ENCODE measurements at places on chromosomes 7 and 10. TPM values are rescaled to one million over a fixed set of nuclear protein-coding genes. Genes with fewer than 3 reads are reported as not detected.

CALHM3 gene
- total RNA-seq, result not detected

CFAP70 gene
- total RNA-seq, result 0.44 TPM

GNA12 gene
- 44.1 TPM for total RNA-seq

CRYGN gene
- total RNA-seq, result not detected

SCIN gene
- 3.6 TPM for total RNA-seq

ASB10 gene
- total RNA-seq, result not detected

WDR11 gene
- total RNA-seq, result 72.7 TPM

POLR2J gene
- total RNA-seq, result 25.2 TPM

PSMC2 gene
- total RNA-seq, result 225 TPM

OR2A42 gene
- not detected for total RNA-seq

PARD3 gene
- 52.0 TPM for total RNA-seq

LIPN gene
- total RNA-seq, result not detected

RTKN2 gene
- 7.2 TPM for total RNA-seq

RARRES2 gene
- total RNA-seq, result 35.2 TPM

GIMAP4 gene
- 0.14 TPM for total RNA-seq

MMD2 gene
- not detected for total RNA-seq

PILRA gene
- not detected for total RNA-seq

STAG3 gene
- total RNA-seq, result 0.44 TPM

COL17A1 gene
- total RNA-seq, result under 0.01 TPM

TMEM229A gene
- total RNA-seq, result not detected

GIMAP6 gene
- not detected for total RNA-seq

HTR5A gene
- total RNA-seq, result not detected

PRRT4 gene
- total RNA-seq, result not detected

C10orf67 gene
- total RNA-seq, result 0.22 TPM

FAM25C gene
- not detected for total RNA-seq

VPS26A gene
- 53.8 TPM for total RNA-seq

CARD11 gene
- total RNA-seq, result 0.88 TPM

FAM25G gene
- total RNA-seq, result not detected

IGFBP3 gene
- total RNA-seq, result 13.5 TPM

ASB15 gene
- total RNA-seq, result not detected

TAS2R16 gene
- not detected for total RNA-seq

CFAP43 gene
- not detected for total RNA-seq

AUTS2 gene
- 1.4 TPM for total RNA-seq

SAMD9 gene
- 35.1 TPM for total RNA-seq

OR2A7 gene
- total RNA-seq, result 0.22 TPM

RP9 gene
- 6.4 TPM for total RNA-seq

CCDC3 gene
- total RNA-seq, result under 0.01 TPM

SORBS1 gene
- total RNA-seq, result 0.44 TPM

NAPEPLD gene
- 3.3 TPM for total RNA-seq

NODAL gene
- total RNA-seq, result not detected

ADIRF gene
- total RNA-seq, result 1.0 TPM

ADGRA1 gene
- total RNA-seq, result not detected

TFEC gene
- total RNA-seq, result not detected

FAM131B gene
- 1.1 TPM for total RNA-seq

CLCN1 gene
- not detected for total RNA-seq

TSPAN33 gene
- total RNA-seq, result 0.66 TPM

LIPM gene
- not detected for total RNA-seq

TRIM50 gene
- not detected for total RNA-seq

BLNK gene
- not detected for total RNA-seq

OR13A1 gene
- under 0.01 TPM for total RNA-seq

TAF5 gene
- 7.7 TPM for total RNA-seq

CALHM1 gene
- total RNA-seq, result not detected

LRRC17 gene
- 5.7 TPM for total RNA-seq
